SK-N-SH treated with all-trans-retinoic acid at 6 μM for 48 hours (cell line): ENCODE measurements at places on chromosomes 4 and X.
A peak's percentile ranks its signal among the peaks of the same experiment; 100 is the strongest.

- ATAC-seq = no peak
Measured at GRCh38 chrX:68648960-68649359, 1.5 kb downstream of the STARD8 start.

DNA sequence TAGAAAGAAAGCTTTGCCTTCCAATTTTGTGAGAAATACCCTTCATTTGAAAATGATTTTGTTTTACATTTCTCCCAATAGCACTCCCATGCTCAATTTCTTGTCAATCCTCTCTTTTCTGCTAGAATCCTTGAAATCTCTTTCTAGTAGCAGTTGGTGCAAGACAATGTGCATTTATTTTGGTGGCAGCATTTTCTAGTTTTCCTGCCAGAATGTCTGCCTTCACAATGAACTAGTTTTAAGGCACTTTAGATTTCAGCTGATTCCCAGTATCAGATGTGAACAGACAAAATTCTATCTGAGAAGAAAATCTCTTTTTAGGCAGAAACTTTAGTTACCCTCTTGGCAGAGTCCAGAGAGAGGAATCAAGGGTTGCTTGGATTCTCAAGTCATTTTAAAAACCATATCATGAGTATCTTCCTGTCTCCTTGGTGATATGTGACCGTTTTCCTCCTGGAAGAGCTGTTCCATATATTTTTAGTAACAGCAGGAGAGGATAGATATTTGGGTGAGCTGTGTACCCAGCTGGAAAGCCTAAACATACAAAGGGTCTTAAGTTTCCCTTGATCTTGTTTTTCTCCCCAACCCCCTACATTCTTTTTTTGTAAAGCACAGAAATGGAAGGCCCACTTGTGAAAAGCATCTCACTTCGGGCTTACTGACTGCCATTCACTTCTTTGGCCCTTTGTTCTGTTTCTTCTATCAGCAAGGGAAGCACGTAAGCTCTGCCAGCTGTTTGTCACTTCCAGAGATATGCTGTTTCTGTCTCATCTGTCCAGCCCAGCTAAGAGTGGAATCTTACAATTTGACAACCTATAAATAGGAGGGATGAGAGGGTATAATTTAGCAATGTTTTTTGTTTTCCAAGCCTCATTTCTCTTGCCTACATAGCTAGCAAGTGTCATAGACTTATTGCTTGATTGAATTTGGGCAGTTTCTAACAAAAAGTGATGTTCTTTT lies 38.7 kb downstream of the TSPAN7 start:
- no peak for ATAC-seq

GRCh38 chr4:76644831-76645485 lies 209.9 kb downstream of the SHROOM3 start:
- no peak for ATAC-seq

DNA sequence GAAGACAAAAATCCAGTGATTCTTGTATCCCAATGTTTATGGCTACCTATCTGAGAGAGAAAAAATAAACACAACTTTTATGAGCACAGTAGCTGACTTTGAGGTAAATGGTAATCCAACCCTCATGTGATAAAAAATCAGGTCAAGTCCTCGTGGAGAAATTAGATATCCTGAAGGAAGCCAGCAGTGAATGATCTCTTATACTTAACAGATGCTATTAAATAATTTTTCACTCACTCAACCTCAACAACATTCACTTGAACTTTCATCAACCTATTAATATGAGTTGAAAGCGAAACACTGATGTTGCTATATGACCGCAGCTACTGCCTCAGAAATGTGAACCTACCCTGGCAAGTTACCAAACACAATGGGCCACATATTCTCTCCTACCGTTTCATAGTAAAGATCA lies 105.4 kb downstream of the GPC3 start:
- ATAC-seq = no peak

GRCh38 chr4:177105536-177105935 lies 204.1 kb upstream of the NEIL3 start:
- ATAC-seq = no peak

DNA sequence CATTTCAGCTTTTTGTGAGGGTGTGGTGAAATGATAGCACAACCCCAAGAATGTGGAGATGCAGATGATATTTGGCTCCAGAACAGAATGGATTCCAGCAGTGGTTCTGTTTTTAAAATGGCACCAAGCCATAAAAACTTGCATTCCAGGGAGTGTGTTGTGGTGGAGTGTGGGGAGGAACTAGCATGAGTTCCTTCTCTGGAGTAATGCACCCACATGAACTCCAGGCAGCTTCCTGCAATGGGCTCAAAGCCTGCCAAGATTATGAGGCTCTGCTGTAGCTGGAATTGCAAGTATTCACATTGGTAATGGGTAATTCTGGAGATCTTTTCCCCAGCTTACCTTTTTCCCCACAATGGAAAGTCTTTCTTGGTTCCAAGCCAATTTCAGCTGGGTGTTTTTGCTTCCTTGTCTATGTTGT lies 161.4 kb downstream of the RAB28 start:
- no peak for ATAC-seq

DNA sequence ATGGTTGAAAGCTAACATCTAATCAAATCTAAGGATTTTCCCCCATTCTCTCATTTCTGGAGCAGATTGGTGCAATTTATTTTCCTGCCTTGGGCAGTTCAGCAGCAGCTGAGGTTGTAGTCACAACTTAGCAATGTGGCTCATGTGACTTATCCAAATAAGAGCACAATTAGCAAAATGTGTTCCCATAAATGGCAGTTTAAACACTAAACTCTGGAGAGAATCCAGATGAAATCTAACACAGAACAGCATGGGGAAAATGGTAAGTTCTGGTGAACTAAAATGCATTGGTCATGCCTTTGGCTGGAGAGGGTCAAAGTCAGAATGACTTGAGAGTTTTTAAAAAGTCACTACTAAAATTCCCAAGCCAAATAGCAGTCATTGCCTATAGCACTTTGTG lies 422.6 kb upstream of the DIPK2B start:
- peak; percentile 81 for ATAC-seq

GRCh38 chrX:24026432-24026831 lies 554 bp downstream of the KLHL15 start:
- no peak for ATAC-seq

DNA sequence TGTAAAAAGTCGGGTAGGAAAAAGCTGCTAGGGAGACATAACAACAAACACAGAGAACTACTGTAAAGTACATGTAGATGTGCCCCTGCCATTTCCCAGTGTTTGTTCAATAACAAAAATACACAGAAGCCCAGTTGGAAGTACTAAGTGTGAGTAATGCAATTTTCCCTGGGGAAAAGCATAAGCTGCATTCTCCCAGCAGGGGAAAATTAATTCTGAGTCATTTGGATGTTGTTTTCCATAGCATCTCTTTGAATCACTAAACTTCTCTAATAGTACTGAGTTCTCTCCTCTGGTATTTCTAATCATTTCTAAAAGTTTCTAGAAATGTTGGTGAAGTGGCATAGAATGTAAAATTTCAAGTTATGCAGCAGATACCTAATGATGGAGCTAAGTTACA lies 1114.9 kb downstream of the C4orf33 start:
- no peak for ATAC-seq

DNA sequence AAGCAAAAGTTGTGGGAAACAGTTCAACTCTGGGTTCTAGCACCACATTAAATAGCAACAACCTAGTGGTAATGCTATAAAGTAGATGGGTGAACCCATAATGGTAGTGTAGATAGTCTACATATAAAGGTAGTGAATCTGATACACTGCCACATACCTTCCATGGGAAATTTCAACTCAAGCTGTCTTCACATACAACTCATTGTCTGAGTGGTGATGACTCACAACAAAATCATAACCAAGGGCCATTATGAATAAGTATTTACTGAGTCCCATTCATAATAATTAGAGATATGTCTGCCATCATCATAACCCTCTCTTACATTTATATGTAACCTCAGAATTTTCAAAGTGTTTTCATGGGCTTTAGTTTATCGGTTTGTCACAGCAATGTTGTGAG lies 34.8 kb downstream of the EGF start:
- peak; percentile 38; the same call in 2 of the 3 replicates for ATAC-seq

- no peak for ATAC-seq
Measured at GRCh38 chr4:81676537-81676936, 204.8 kb upstream of the RASGEF1B start.

DNA sequence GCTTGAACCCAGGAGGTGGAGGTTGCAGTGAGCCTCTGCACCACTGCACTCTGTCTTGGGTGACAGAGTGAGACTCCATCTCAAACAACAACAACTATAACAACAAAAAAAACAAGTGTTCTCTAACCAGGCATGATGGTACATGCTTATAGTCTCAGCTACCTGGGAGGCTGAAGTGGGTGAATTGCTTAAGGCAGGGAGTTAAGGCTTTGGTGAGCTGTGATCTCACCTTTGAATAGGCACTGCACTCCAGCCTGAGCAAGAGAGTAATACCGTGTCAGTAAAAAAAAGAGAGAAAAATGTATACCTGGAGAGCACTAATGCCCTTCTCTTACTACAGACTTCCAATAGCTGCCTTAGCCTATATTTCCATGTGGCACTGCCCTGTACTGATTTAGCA lies 18.9 kb upstream of the USP9X start:
- no peak for ATAC-seq

- peak; percentile 85 for ATAC-seq
Measured at GRCh38 chrX:13581554-13581953, 12.2 kb downstream of the EGFL6 start.

DNA sequence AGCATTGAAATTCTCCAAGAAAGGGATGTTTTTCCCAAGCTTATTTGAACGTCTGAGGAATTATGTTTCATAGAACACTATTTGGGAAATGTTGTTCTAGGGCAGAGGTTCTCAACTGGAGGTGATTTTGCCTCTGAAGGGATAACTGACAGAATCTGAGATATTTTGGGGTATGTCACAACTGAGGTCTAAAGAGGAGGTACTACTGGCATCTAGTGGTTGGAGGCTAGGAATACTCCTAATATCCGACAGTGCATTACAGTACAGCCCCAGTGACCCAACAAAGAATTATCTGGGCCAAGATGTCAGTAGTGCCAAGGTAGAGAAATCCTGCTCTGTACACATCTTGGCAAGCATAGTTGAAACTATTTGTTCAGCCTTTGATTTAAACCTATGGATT lies 6.4 kb downstream of the HSPA4L start:
- 0 out of 3 replicates have a peak, but pooled peaks have one; percentile 36 for ATAC-seq

DNA sequence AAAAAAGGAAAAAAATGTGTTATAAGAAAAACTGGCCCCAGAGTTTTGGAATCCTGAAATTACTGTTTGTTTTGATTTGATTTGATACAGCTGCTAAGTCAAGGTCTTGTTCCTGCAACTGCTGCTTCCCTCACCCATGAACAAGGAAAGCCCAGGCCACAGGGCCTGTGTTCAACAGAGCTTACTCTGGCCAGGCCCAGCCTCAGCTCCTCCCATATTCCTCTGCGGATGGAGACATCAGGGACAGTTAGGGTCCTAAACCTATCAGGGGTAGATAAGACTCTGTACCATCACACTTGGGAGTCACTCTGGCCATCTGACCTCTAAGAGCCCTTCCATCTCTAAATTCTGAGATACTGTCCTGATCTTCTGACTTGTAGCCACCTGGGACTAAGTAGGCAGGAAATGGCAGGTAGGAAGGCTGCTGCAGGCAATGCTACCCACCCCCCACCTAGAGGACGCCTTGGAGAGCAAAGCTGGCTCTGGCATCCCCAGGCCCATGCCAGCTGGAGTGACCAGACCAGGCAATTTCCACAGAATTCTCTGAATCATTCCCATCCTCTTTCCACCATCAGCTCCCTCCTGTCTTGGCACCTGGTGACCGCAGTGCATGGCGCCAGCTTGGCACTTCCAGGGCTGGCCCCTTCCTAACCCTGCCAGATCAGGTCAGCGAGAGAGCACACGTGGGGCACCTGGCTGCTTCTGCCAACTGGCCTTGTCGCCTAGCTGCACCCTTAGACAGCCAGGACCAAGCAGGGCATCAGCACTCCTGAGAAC lies 58.0 kb upstream of the TMEM33 start:
- no peak for ATAC-seq

GRCh38 chr4:174604198-174604597 lies 81.9 kb upstream of the HPGD start:
- no peak for ATAC-seq

- no peak for ATAC-seq
Measured at GRCh38 chr4:188986271-188986689, 847.0 kb downstream of the TRIML1 start.

- ATAC-seq = no peak
Measured at GRCh38 chrX:35104626-35105025, 162.0 kb downstream of the FAM47B start.

GRCh38 chrX:11347300-11347699 lies 54.1 kb downstream of the AMELX start:
- no peak for ATAC-seq

GRCh38 chr4:94226763-94227162 lies 19.1 kb downstream of the SMARCAD1 start:
- no peak for ATAC-seq

GRCh38 chr4:155759372-155760252 lies 791 bp downstream of the GUCY1B1 start:
- ATAC-seq = peak; percentile 45

GRCh38 chr4:38605181-38605752 lies 58.7 kb upstream of the KLF3 start:
- no peak for ATAC-seq

DNA sequence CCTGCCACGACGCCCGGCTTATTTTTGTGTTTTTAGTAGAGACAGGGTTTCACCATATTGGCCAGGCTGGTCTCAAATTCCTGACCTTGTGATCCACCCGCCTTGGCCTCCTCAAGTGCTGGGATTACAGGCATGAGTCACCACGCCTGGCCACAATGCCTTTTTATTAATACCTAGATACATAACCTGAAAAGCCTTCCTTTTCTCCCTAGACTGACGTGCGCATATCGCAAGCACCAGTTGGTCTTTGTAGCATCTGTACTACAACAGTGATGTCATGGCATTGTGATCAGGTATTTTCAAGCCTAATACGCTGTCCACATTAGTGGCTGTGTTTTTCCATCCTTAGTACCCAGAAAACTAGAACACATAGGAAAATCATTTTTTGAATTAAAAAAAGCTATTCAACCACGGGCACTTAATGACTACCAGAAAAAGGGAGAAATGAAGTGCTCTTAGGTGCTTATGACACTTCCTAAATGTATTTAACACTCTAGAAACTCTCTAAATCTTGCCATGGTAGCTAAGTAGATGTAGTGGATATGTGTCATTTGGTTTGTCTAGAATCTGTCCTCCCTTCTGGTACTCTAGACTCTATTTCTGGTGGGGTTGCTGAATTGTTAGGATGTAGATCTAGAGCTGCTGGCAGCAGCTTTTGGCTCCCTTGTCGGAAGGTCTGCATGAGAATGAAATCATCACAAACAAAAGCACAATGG lies 707.8 kb downstream of the STIM2 start:
- ATAC-seq = no peak

- no peak for ATAC-seq
Measured at GRCh38 chr4:33369446-33369845, 2649.3 kb downstream of the PCDH7 start.

- no peak for ATAC-seq
Measured at GRCh38 chr4:170198747-170199146, 109.0 kb upstream of the AADAT start.

GRCh38 chr4:100582146-100582545 lies 64.3 kb upstream of the EMCN start:
- ATAC-seq = peak; percentile 55; the same call in 2 of the 3 replicates

GRCh38 chrX:31323658-31324057 lies 251.8 kb upstream of the FTHL17 start:
- no peak for ATAC-seq
